Panc1 (cell line): ENCODE measurements at places on chromosomes 12 and 14. TPM values are rescaled to one million over a fixed set of nuclear protein-coding genes. Genes with fewer than 3 reads are reported as not detected.
A peak's percentile ranks its signal among the peaks of the same experiment; 100 is the strongest.

The CCDC175 gene
- total RNA-seq, result not detected

The ARG2 gene
- total RNA-seq, result 1.1 TPM

The FGF23 gene
- not detected for total RNA-seq

GRCh38 chr14:54489318-54489683 is 521 bp upstream of the GMFB start:
- H3K27me3 ChIP-seq, result no peaks in the 10 kb centered on the region
- DNase-seq, result no peak
- H3K4me3 ChIP-seq, result peak overlapping the region; percentile 94
- peaks cover 11% of the 10 kb centered on the region for H3K4me1 ChIP-seq
- peaks cover 4% of the 10 kb centered on the region; the same call in 1 of the 2 replicates for H3K36me3 ChIP-seq
- H3K27ac ChIP-seq, result peak overlapping the region; percentile 95

DNA sequence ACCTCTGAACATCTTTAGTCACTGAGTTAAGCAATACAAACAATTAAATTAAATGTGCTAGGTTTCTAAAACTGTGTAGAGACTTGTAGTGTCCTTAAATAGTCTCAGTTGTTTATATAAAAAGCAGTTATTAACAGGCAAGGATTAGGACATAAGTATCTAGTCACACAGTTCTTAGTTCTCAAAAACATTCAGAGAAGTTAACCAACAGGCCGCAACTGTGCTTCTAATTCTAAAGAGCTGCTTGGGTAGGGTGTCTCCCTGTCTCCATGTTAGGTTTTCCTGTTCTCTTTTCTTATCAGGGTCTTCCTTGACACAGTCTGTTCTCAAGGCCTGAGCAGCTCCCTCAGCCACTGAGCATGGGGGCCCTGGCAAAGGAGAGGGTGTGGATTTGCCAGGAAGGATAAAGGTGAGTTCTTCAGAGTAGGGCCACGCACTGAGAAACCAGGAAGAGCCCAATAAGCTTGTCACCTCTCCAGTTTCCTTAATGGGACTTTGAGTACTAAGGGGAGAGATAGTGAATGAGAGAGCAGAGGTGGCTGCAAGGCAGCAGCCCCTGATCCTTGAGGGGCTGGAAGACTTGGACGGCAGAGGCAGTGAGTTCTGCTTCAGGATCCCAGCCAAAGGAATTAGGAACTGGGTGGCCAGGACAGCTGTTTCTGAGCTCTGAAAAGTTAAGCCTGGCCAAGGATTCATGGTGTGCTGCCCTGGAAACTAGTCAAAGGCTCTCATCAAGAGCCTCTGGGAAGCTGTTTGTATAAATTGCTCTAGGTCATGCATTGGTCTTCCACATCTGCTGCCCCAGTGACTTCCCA is 177.3 kb downstream of the MYRFL start:
- no peak overlapping the region for H3K4me3 ChIP-seq
- H3K27ac ChIP-seq, result no peak overlapping the region
- H3K27me3 ChIP-seq, result no peaks in the 10 kb centered on the region

GRCh38 chr14:64266239-64266638 is 27.9 kb downstream of the ESR2 start:
- H3K4me1 ChIP-seq, result no peaks in the 10 kb centered on the region
- H3K4me3 ChIP-seq, result no peak overlapping the region
- no peaks in the 10 kb centered on the region for H3K36me3 ChIP-seq

- no peaks in the 10 kb centered on the region for H3K4me1 ChIP-seq
- no peaks in the 10 kb centered on the region for H3K36me3 ChIP-seq
- H3K27me3 ChIP-seq, result no peaks in the 10 kb centered on the region
- no peak overlapping the region for H3K27ac ChIP-seq
- DNase-seq, result no peak
- no peak overlapping the region for H3K4me3 ChIP-seq
These were observed 88.5 kb downstream of the GXYLT1 start for GRCh38 chr12:42056130-42056529.

- H3K4me3 ChIP-seq, result no peak overlapping the region
- H3K4me1 ChIP-seq, result no peaks in the 10 kb centered on the region
- no peak overlapping the region for H3K27ac ChIP-seq
- no peaks in the 10 kb centered on the region for H3K36me3 ChIP-seq
- H3K27me3 ChIP-seq, result no peaks in the 10 kb centered on the region
These were observed 206.3 kb downstream of the ACSS3 start for GRCh38 chr12:81284137-81284536.

DNA sequence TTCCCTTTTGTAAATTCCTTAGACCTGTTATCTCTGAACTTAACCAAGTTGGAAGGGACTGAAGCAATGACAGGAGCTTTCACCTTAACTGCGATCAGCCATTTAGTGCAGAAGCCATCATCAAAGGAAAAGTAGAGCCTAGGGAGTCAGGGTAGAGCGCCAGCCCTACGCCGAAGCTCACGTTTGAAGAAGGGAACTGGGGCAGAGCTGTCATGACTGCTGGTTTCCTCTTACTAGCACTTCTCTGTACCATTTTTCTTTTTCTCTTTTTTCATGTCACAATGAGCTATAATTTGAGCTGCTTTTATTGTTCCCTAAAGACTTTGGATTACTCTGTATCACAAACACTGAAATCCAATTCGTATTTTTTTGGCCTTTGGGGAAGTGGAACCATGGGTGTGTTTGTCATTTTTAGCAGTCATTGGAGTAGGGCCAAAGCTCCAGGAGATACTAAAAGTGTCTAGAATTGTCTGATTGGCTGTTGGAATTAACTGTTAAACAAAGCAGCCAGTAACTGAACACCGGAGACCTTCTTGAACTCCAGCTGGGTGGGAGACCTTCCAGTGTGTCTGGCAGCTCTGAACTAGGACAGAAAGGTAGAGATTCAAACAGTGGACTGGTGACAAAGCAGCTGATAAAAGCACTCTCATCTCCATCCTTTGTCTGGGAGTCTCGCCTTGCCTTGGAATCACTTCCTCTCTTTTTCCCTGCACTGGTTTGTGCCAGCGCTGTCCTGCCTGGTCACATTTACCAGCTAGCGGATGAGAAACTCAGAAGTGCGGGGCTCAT is 9.1 kb downstream of the MTRFR start:
- H3K36me3 ChIP-seq, result no peaks in the 10 kb centered on the region
- H3K27ac ChIP-seq, result no peak overlapping the region
- DNase-seq, result no peak
- no peaks in the 10 kb centered on the region for H3K27me3 ChIP-seq
- H3K4me1 ChIP-seq, result no peaks in the 10 kb centered on the region
- no peak overlapping the region for H3K4me3 ChIP-seq

DNA sequence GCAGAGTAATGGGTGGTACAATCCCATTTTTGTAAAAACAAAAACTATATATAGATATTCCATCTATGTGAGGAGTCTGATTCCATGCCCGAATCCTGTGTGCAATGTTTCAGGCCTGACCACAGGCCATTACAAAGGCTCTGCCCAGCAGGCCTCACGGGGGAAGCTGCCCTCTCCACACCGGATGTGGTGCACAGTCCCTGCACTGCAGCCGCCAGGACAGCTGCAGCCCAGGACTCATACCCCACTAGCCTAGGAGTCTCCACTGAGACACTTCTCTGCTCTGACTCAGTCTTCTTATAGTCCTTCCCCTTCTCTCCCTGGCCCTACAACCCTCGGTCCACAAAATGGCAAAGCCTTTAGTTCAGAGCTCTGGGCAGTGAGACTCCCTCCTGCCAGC is 190.4 kb downstream of the PPM1H start:
- H3K4me1 ChIP-seq, result peaks cover 4% of the 10 kb centered on the region
- no peak overlapping the region; the same call in 1 of the 2 replicates for H3K27ac ChIP-seq
- no peak for DNase-seq
- H3K4me3 ChIP-seq, result no peak overlapping the region
- H3K27me3 ChIP-seq, result no peaks in the 10 kb centered on the region
- H3K36me3 ChIP-seq, result no peaks in the 10 kb centered on the region
